Transverse colon (tissue), 4 donors: ENCODE measurements at places on chromosomes 6 and 20. TPM values are rescaled to one million over a fixed set of nuclear protein-coding genes. Genes with fewer than 3 reads are reported as not detected.

DNA sequence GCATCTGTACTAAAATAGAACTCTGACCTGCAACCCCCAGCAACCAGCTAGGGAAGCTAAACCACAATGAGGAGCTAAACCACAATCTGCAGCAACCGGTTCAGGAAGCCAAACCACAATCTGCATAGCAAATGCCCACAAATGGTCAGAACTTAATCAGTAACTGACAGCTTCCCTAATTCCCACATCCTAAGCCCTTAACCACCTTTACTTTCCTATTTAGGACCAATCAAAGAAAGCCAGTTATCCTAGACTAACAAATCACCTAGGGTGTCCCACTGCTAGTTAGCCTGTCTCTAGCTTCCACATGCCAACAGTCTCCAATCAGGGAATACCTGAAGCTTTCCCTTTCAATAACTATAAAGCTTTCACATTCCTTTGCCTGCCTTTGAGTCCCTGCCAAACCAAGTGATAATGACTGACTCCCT is 424.6 kb upstream of the PTCHD4 start:
- H3K27me3 ChIP-seq, result no peaks in the 10 kb centered on the region
- H3K36me3 ChIP-seq, result no peaks in the 10 kb centered on the region
- no peak overlapping the region for H3K27ac ChIP-seq
- DNase-seq, result no peak
- H3K4me1 ChIP-seq, result no peaks in the 10 kb centered on the region

DNA sequence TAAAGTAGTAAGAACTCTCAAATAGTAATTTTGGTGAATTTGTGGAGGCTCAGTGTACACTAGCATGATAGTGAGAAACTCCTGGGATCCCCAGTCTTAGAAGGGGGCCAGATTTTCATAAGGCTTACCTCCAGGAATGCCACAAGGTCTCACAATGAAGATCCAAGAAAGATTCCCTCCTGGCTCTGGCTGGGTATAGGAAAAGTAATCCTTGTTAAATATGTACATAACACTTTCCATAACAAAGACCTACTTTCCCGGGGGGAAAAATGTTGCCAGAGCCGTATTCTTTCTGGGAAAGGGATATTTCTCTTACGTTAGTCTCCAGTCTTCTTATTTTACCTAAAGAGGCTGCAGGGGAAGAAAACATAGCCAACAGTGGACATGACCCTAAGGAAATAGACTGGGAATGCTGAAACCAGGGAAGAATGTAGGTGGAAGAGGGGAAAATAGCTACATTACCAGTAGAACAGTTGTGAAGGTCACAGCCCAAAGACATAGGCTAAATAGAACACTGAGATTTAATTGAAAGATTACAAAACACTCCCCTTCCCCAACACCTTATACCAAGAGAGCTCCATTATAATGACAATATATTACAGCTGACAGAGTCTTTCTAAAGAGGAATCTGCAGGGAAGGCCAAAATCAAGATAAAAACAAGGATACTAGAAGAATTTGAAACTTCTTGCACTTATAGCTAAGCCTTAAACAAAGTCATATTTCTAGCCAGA is 34.9 kb upstream of the ISM1 start:
- H3K4me1 ChIP-seq, result no peaks in the 10 kb centered on the region
- DNase-seq, result no peak
- H3K27ac ChIP-seq, result no peak overlapping the region
- no peaks in the 10 kb centered on the region for H3K27me3 ChIP-seq

- H3K4me3 ChIP-seq, result no peak overlapping the region
- no peaks in the 10 kb centered on the region for H3K27me3 ChIP-seq
- DNase-seq, result no peak
- peaks cover 8% of the 10 kb centered on the region for H3K4me1 ChIP-seq
Measured at GRCh38 chr6:166738386-166739116, 111.5 kb upstream of the RPS6KA2 start.

The MICB gene
- 3.8 TPM for total RNA-seq

GRCh38 chr20:7038029-7038428 is 270.5 kb downstream of the BMP2 start:
- no peaks in the 10 kb centered on the region for H3K36me3 ChIP-seq
- no peak overlapping the region for H3K4me3 ChIP-seq
- no peak overlapping the region for H3K27ac ChIP-seq
- DNase-seq, result no peak
- H3K27me3 ChIP-seq, result no peaks in the 10 kb centered on the region

The TULP1 gene
- not detected for total RNA-seq
